CD4-positive, alpha-beta T cell (primary cell): ENCODE measurements at places on chromosomes 12 and 14. TPM values are rescaled to one million over a fixed set of nuclear protein-coding genes. Genes with fewer than 3 reads are reported as not detected.
A peak's percentile ranks its signal among the peaks of the same experiment; 100 is the strongest.

LUM gene
- not detected for total RNA-seq

RPS6KA5 gene
- 28.0 TPM for total RNA-seq

C12orf42 gene
- 3.9 TPM for total RNA-seq

OGFOD2 gene
- 14.9 TPM for total RNA-seq

PTCSC3 gene
- not detected for total RNA-seq

INHBC gene
- 0.33 TPM for total RNA-seq

BMAL2 gene
- total RNA-seq: 0.17 TPM

SOAT2 gene
- total RNA-seq: 0.22 TPM

CEBPE gene
- total RNA-seq: not detected

TCL1B gene
- not detected for total RNA-seq

- no peak overlapping the region for H3K27ac ChIP-seq
- no peak overlapping the region for H3K4me3 ChIP-seq
- no peaks in the 10 kb centered on the region for H3K36me3 ChIP-seq
- H3K4me1 ChIP-seq: peaks cover 10% of the 10 kb centered on the region
- no peak for DNase-seq
Observed at GRCh38 chr12:116133149-116133548, 144.3 kb downstream of the MED13L start.

- no peak for DNase-seq
- H3K4me1 ChIP-seq: no peaks in the 10 kb centered on the region
- no peaks in the 10 kb centered on the region for H3K36me3 ChIP-seq
Observed at GRCh38 chr12:114834621-114835020, 150.6 kb upstream of the TBX3 start.

- H3K4me3 ChIP-seq: no peak overlapping the region
- H3K4me1 ChIP-seq: no peaks in the 10 kb centered on the region
- H3K27ac ChIP-seq: no peak overlapping the region
Observed at GRCh38 chr14:90733139-90733808, 83.0 kb downstream of the TTC7B start.

- H3K27ac ChIP-seq: no peak overlapping the region
- no peak for DNase-seq
- H3K4me1 ChIP-seq: peaks cover 11% of the 10 kb centered on the region
- no peaks in the 10 kb centered on the region for H3K36me3 ChIP-seq
- H3K4me3 ChIP-seq: no peak overlapping the region
- peaks cover 37% of the 10 kb centered on the region for H3K27me3 ChIP-seq
Observed at GRCh38 chr12:54590978-54591591, 2.6 kb upstream of the PPP1R1A start.

GRCh38 chr14:54000341-54000811 lies 43.8 kb upstream of the BMP4 start:
- H3K4me1 ChIP-seq: no peaks in the 10 kb centered on the region
- no peaks in the 10 kb centered on the region for H3K36me3 ChIP-seq
- H3K4me3 ChIP-seq: no peak overlapping the region
- H3K27me3 ChIP-seq: no peaks in the 10 kb centered on the region

DNA sequence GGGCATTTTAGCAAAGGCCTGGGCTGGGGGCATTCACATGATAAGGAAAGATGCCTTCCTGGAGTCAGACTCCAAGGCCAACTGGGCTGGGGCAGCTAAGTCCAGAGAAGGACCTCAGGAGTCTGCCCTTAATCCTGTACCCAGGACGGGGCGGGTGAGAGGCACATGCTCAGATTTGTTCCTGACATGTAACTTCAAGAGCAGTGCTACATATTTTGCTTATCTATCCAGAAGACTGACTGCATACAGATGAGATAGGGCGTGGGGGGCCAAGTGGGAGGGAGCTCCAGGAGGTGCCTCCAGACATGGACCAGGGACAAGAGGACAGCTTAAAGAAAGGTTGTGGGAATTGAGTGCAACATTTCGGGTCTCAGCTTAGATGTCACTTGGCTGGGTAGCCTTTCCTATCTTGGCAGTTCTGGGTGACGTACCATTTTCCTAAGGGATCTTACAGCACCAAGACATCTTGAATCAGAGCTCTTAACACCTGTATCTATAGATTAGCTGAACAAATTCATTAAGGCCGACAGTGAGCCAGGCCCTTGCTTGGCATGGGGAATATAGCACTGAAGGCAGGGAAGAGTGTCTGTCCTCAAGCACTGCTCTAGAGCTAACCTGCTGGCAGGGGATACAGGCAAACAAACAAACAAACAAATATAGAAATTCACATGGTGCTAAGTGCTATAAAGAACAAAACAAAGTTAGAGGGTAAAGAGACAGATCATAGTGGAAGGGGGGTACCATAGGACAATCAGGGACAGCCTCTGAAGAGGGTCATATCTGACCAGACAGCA lies 61.2 kb downstream of the PTPN21 start:
- H3K36me3 ChIP-seq: no peaks in the 10 kb centered on the region
- no peak overlapping the region for H3K27ac ChIP-seq
- DNase-seq: no peak
- H3K27me3 ChIP-seq: no peaks in the 10 kb centered on the region
- H3K4me3 ChIP-seq: no peak overlapping the region

GRCh38 chr12:100859063-100859627 lies 64.6 kb downstream of the ANO4 start:
- no peak overlapping the region for H3K4me3 ChIP-seq
- no peak overlapping the region for H3K27ac ChIP-seq
- no peak for DNase-seq
- H3K27me3 ChIP-seq: no peaks in the 10 kb centered on the region
- no peaks in the 10 kb centered on the region for H3K36me3 ChIP-seq
- H3K4me1 ChIP-seq: no peaks in the 10 kb centered on the region

- no peaks in the 10 kb centered on the region for H3K27me3 ChIP-seq
- H3K4me1 ChIP-seq: peaks cover 33% of the 10 kb centered on the region
- no peak overlapping the region for H3K27ac ChIP-seq
- peaks cover 14% of the 10 kb centered on the region for H3K36me3 ChIP-seq
Observed at GRCh38 chr14:23297611-23298277, 4.9 kb downstream of the PPP1R3E start.

GRCh38 chr14:51939755-51940301 lies 49.5 kb upstream of the RTRAF start:
- H3K4me3 ChIP-seq: no peak overlapping the region
- H3K36me3 ChIP-seq: peaks cover 28% of the 10 kb centered on the region
- DNase-seq: no peak
- H3K4me1 ChIP-seq: no peaks in the 10 kb centered on the region
- H3K27me3 ChIP-seq: no peaks in the 10 kb centered on the region
- H3K27ac ChIP-seq: no peak overlapping the region

- DNase-seq: no peak
- peaks cover 10% of the 10 kb centered on the region for H3K36me3 ChIP-seq
- peaks cover 54% of the 10 kb centered on the region for H3K4me1 ChIP-seq
- H3K27me3 ChIP-seq: no peaks in the 10 kb centered on the region
Observed at GRCh38 chr12:6928022-6928702, 403 bp downstream of the ATN1 start.

DNA sequence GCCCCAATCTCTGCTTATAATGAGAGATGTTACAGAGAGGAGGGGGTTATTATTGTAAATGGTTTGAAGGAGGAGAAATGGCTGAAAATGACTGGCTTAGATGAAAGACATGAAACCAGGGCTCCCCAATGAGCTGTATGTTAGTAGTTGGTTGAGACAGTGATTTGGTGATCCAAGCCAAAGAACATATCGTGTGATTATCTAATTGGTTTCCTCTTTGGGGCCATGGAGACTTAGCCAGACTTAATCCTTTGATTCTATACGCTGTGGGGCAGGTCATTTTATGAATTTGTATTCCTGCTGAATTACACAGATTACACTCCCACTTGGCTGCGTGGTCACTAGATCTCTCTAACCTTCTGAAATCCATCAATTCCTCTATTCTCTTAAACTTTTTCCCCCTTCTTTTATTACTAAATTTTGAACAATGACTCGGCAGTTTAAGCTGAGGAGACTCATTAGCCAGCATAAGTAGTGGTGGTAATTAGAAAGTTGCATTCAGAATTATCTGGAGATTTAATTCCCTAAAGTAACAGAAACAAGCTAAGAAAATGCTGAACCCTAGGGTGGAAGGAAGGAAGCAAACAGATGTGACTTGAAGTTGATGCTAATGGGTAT lies 5.3 kb downstream of the TTC8 start:
- H3K27me3 ChIP-seq: no peaks in the 10 kb centered on the region
- H3K36me3 ChIP-seq: no peaks in the 10 kb centered on the region
- no peak for DNase-seq
- no peak overlapping the region for H3K4me3 ChIP-seq
- H3K4me1 ChIP-seq: peaks cover 4% of the 10 kb centered on the region
- H3K27ac ChIP-seq: no peak overlapping the region

DNA sequence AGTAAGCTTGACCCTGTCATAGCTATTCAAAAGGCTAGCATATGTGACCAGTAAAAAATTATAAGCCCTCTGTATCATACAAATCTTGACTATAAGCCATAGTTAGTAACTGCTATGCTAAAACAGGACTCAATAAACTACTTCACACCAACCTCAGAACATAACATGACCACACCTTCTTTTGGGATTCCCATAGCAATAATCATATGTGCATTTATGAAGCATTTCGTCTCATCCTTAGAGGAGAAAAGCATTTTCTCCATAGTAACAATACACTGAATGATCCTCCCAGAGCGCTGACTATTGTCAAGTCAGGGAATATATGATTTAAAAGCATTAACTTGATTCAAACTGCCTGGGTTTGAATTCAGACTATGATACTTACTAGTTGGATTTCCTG lies 46.2 kb downstream of the GRIN2B start:
- no peaks in the 10 kb centered on the region for H3K27me3 ChIP-seq
- DNase-seq: no peak
- no peaks in the 10 kb centered on the region for H3K36me3 ChIP-seq

GRCh38 chr12:106214571-106214970 lies 33.2 kb downstream of the CKAP4 start:
- no peak overlapping the region for H3K4me3 ChIP-seq
- no peak overlapping the region for H3K27ac ChIP-seq
- no peaks in the 10 kb centered on the region for H3K36me3 ChIP-seq

DNA sequence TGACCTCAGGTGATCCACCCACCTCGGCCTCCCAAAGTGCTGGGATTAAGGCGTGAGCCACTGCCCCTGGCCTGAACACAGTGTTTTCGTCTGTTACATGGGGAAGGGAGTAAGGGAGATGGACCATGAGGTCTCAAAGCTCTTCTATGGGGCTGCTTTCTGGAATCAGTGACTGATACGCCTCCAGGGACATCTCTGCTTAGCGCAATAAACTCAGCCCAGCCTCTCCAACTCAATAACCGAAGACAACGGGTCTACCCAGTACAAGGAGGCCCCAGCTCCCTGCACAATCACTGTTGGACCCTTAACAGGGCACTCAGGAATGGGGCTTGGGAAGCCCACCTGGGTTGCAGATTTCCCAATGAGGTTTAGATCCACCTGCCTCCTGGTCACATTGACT lies 42.6 kb upstream of the CHGA start:
- no peak overlapping the region for H3K4me3 ChIP-seq
- no peaks in the 10 kb centered on the region for H3K36me3 ChIP-seq
- no peaks in the 10 kb centered on the region for H3K4me1 ChIP-seq
- peaks cover 8% of the 10 kb centered on the region for H3K27me3 ChIP-seq

DNA sequence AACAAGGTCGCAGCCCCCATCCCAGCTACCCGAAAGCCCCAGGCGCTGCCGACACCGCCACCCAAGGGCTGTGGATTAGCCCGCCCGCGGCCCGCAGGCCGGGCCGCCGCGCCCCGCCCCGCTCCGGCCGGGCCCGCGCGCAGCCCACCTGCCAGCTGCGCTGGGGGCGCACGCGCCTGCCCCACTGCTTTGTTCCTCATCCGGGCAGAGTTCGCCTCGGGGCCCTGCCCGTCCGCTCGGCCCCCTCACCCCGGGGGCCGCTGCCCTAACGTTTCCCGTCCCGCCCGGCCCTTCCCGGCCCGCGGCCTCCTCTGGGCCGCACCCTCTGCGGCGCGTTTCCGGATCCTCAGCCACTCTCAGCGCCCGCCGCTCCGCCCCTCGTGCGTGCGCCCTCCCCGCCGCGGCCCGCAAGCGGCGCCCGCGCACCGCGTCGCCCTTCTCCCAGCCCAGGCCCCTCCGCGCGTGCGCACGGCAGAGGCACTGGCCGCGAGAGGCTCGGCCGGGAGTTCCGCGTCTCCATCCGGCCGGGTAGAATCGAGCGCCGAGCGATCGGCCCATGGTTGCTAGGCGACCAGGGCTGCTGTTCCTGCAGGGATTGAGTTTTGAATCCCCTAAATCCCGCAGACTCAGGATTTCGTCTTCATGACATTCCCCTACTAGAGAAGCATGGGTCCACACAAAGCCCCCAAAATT lies at the start of gene PRDM4:
Gene PRDM4, minus strand, starts transcription at position 329 of the 693 bp plus-strand sequence. CDS start 622 bp downstream, outside the sequence.
- no peaks in the 10 kb centered on the region for H3K27me3 ChIP-seq
- peak within 1 kb of the TSS; percentile 77 for H3K27ac ChIP-seq
- peaks cover 26% of the 10 kb centered on the region for H3K4me1 ChIP-seq
- H3K4me3 ChIP-seq: peak within 1 kb of the TSS; percentile 78
- H3K36me3 ChIP-seq: peaks cover 22% of the 10 kb centered on the region

GRCh38 chr14:55585854-55586253 lies 5.8 kb downstream of the KTN1 start:
- no peaks in the 10 kb centered on the region for H3K27me3 ChIP-seq
- no peak for DNase-seq
- H3K27ac ChIP-seq: no peak overlapping the region
- H3K4me3 ChIP-seq: no peak overlapping the region

GRCh38 chr12:119678459-119678858 lies 10.5 kb downstream of the PRKAB1 start:
- no peaks in the 10 kb centered on the region for H3K27me3 ChIP-seq
- H3K4me1 ChIP-seq: peaks cover 17% of the 10 kb centered on the region
- H3K4me3 ChIP-seq: no peak overlapping the region
- H3K27ac ChIP-seq: no peak overlapping the region

GRCh38 chr12:104750061-104750460 lies 208.0 kb downstream of the SLC41A2 start:
- no peaks in the 10 kb centered on the region for H3K36me3 ChIP-seq
- no peak overlapping the region for H3K27ac ChIP-seq
- no peaks in the 10 kb centered on the region for H3K27me3 ChIP-seq

DNA sequence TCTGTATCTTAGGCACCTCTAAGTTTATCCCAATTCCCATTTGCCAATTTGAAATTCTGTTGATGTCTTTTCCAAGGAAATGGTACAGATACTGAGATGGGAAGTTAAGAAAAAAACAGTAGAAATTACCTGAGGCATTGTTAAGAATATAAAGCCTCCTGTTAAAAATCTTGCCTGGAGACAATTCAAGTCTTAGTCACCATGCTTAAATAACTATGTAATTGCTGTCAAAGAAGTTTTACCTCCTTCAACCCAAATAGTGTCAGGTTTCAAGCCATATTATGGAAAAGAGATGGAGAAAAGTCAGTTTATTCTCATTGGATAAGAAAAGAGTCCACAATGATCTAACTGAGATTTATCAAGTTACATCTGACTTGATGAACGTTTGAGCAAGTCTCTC lies 974.7 kb downstream of the GALC start:
- H3K27me3 ChIP-seq: no peaks in the 10 kb centered on the region
- H3K27ac ChIP-seq: no peak overlapping the region
- no peak for DNase-seq
